NCI-H748 treated with DMSO at 0.1 percent for 48 hours (cell line): ENCODE measurements at places on chromosomes 3 and 15.
A peak's percentile ranks its signal among the peaks of the same experiment; 100 is the strongest.

DNA sequence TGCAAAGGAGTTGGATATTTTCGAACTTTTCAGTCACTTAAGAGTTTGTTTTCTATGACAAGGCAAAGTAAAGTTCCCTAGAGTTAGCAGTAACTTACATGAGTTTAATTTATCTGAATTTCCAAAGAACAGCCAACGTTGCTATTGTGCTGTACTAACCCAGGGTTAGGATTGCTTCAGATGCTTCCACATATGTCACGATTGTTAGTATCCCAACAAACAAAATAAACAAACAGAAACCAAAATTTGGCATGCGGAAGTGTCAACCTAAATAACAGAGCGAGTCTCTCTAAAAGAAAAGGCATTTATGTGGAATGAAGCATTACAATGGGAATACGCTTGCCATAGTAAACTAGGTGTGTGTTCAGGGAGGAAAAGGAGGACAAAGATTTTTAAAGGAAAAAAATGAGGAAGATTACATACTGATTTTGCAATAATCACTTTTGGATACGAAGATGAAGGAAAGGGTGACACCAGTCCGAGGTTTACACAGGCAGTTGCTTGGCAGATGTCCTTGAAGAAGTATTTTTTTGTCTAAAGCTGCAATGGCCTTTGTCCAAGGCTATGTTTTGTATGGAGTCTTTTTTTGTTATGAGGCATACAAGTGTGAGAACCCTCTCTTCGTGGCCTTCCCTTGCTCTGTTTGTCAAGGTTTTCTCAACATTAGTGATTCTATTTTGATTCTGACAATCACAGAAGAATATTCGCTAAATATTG is 267.9 kb downstream of the GABRG3 start:
- no peak for DNase-seq

DNA sequence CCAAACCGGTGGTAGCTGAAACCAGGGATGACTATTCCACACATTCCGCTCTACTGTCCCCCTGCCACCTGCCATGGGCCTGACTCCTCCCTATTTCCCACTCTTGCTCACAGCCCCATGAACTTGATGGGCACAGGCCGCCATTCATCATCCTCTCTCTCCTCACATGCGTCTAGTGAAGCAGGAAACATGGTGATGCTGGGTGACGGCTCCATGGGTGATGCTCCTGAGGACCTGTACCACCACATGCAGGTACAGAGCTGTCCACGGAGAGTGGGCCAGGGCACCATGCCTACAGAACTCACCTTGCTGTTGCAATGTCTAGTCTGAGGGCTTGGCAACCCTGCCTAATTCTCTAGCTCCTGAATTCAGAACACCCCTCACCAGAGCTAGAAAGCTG is 23.3 kb upstream of the MANF start:
- DNase-seq: no peak

DNA sequence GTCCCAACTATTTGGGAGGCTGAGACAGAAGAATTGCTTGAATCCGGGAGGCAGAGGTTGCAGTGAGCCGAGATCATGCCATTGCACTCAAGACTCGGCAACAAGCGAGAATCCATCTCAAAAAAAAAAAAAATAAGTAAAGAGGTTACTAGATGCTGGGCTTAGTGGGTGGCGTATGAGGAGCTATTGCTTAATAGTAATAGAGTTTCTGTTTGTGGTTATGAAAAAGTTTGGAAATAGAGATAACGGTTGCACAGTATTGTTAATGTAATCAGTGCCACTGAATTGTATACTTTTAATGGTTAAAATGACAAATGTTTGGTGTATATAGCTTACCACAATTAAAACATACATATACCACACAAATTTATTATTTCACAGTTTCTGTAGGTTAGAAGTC is 14.7 kb upstream of the HHATL start:
- no peak for DNase-seq

GRCh38 chr15:79973456-79974195 is 2.6 kb upstream of the BCL2A1 start:
- DNase-seq: no peak

DNA sequence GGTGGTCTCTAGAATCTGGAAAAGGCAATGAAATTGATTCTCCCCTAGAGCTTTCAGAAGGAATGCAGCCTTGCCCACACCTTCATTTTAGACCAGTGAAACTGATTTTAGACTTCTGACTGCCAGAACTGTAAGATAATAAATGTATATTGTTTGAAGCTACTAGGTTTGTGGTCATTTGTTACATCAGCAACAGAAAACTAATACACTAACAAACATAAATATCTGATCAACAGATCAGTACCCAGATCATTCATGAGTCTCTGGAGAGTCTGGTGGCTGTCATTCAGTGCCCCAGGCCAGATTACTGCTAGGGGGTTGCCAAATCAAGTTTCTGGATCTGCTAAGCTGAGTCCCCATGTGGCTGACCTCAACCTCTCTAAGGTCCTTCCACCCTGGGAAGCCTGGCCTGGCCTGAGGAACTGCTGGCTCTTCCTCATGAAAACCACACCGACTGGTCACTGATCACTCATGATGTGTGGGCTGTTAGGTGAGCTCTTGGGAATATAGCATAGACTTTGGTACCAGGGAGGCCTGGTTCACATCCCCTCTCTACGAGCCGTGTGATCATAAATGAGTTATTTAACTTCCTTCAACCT is 11.1 kb upstream of the LACTB start:
- DNase-seq: no peak

DNA sequence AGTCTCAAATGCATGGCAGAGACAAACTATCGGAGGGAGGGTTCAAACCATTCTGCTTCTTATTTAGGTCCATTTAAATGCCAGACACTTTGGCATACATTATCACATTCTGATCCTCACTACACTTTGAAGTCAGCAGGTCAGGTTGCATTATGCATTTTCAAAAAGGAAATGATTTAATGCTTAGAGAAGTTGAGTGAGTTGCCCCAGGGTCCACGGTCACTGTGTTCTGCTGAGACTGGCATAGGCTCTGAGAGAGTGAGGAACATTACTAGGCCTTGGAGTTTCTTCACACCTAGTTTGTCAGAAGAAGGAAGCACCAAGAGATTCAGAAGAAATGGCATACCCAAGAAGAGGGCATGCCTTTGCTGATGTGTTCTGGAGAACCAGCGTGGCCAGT is 46.3 kb upstream of the ACAN start:
- no peak for DNase-seq

DNA sequence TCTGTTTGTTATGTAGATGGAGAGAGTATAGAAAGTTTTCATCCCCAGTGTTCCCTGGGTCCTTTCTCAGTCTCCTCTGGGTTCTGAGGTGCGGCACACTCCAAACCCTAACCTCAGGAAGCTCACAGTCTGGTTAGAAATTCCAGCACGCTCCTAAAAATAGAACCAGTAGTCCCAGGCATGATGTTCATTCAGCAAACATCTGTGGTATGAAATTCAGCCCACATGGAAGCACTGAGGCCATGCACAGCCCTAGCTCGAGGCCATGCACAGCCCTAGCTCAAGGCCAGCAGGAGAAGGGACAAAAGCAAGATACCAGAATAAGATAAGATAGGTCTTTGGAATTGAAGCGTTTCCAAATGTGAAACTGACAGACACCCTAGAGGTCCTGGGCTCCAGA is 82.3 kb upstream of the OXTR start:
- no peak for DNase-seq

GRCh38 chr3:149299938-149300801 is 33.3 kb downstream of the TM4SF18 start:
- DNase-seq: peak; percentile 11

- no peak for DNase-seq
Observed at GRCh38 chr15:85976986-85977385, 102.7 kb upstream of the AGBL1 start.

GRCh38 chr3:194136519-194137007 is 615 bp downstream of the HES1 start:
- no peak for DNase-seq

GRCh38 chr15:86743283-86743903 is 663.7 kb downstream of the AGBL1 start:
- DNase-seq: peak; percentile 43

DNA sequence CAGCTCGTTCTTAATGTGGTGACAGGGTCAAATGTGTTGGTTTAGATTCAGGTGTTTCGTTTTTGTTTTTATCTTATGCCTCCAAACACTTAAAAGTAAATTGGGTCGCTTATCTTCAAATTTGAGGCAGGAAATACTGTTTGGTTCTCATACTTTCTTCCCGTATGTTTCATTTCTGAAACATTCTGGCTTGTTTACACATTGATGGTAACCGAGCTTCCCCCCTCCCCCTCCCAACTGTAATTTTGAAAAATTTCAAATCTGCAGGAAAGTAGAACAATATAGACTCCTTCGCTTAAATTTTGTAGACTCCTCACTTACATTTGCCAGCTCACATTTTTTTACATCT is 64.9 kb downstream of the CMTM8 start:
- no peak for DNase-seq

GRCh38 chr3:151178208-151178845 is 24.7 kb downstream of the GPR171 start:
- DNase-seq: no peak

GRCh38 chr15:101055411-101055810 is 136.3 kb downstream of the LRRK1 start:
- DNase-seq: no peak

- DNase-seq: no peak
Observed at GRCh38 chr3:50537421-50538129, 30.0 kb downstream of the C3orf18 start.

DNA sequence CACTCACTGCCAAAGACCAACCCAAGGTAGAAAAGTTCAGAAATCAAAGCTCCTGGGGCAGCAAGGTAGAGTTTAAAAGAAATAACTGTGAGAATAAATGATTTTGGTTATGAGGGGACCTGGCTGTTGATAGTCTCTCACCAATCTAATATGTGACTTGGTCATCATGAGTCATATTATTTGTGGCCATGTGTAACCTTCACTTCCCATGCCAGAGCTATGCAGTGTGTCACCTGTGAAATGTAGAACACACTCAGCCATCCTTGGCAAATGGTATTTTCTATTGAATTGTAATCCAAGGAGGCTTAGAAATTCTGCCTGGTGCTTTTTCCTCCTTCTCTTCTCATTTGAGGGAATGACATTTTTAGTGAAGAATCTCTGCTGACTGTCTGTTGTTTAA is 184.2 kb upstream of the STAC start:
- no peak for DNase-seq

DNA sequence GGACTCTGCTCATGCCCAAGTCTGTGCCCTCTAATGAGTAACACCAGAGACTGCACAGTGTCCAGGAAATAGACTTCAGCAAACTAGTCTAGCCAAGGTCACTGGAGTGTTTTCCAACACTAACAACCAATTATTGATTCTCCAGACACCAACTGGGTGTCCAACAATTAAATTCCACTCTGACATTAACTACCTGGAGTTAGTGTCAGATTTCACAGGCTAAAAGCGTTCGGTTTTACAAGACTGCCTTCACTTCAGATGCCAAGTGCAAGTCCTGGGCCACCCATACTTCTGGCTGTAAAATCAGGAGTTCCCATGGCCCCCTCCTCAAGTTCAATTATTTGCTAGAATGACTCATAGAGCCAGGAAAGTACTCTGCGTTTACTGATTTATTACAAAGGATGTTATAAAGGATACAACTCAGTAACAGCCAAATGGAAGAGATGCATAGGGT is 20.8 kb upstream of the CFAP161 start:
- DNase-seq: peak; percentile 49

- no peak for DNase-seq
Observed at GRCh38 chr3:123140550-123140949, 61.2 kb upstream of the SEC22A start.

- no peak for DNase-seq
Observed at GRCh38 chr15:73165844-73166243, 113.6 kb downstream of the NEO1 start.

- DNase-seq: no peak
Observed at GRCh38 chr3:53753518-53754183, 92.6 kb downstream of the CHDH start.
